ENCODE measurements at places on chromosomes 2 and 18.

DNA sequence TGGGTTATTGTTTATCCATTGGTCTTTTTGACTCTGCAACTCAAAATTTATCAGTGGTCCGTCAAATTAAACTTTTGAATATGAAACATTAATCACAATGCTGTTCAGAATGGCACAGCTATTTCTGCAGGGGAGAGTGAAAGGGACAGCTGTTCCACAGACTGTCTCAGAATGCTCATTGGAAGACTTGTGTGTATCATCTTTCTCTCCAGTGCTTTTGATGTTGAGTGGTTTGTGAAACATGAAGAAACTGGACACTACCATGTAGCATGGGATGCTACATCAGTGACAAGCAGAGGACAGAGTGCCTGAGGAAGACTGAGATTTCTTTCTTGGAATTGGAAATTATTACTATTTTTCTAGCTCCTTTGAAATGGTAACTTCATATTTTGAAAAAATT lies 115.7 kb downstream of the PLCL1 start:
- no peak for DNase-seq

DNA sequence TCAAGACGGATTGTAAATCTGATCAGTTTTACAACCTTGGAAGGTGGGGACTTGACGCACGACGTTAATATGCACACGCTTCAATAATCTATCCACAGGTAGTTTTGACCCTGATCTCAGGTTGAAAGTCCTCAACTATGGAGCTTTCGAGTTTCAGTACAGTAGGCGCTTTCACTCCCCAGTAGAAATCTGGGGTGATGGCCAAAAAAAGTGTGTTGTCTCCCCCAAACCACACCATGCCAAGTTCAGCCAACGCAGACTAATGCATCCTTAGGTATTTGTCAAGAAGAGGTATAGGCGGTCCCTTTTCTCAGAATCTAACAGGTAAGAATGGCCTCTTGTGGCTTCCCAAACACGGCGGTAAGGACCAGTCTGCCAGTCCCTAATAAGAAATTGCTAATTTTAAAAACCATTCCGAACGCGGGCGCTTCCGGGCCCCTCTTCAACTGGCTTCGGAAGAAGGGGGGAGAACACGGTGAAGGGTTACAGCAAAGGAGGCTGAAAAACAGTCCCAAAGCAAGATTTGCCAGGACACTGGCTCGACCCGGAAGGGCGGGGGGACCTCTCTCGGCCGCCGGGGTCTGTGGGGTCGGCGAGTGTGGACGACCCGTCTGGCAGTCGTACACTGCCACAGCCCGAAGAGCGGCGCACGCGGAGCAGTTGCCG lies 659 bp downstream of the FAM210A start:
- no peak for DNase-seq

GRCh38 chr2:31223026-31223425 lies 5.7 kb upstream of the CAPN14 start:
- no peak for DNase-seq

- DNase-seq: no peak
Observed at GRCh38 chr2:239819974-239820555, 205.1 kb downstream of the NDUFA10 start.

- no peak for DNase-seq
Observed at GRCh38 chr18:8217051-8217564, 392.1 kb upstream of the RAB12 start.

GRCh38 chr2:153432381-153432780 lies 46.2 kb downstream of the RPRM start:
- no peak for DNase-seq

DNA sequence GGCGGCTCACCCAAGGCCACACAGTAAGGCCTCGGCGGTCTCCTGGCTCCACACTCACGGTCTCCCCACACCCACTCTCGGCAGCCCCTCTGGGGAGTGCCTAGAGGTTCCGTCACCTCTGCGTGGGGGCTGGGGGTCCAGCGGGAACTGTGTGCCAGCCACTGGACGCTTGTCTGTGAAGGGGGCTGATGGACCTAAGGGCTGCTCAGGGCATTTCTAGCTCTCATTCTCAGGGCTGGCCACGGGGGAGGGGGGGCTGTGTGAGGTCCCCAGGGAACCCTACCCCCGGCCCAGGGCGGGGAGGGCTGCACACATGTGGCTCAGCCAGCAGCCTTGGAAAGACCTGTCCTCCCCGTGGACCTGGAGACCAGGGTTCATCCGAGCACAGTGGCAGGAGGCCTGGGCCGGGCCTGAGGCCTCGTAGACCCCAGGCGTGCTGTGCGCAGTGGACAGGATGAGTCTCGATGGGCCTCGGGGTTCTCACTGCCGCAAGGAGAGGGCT lies 27.1 kb upstream of the ODC1 start:
- DNase-seq: no peak

GRCh38 chr2:28545590-28546200 lies 49.8 kb downstream of the PLB1 start:
- DNase-seq: no peak

GRCh38 chr2:19916385-19916950 lies 14.7 kb upstream of the TTC32 start:
- no peak for DNase-seq

GRCh38 chr2:240413813-240414429 lies 21.5 kb upstream of the GPC1 start:
- no peak for DNase-seq

- DNase-seq: no peak
Observed at GRCh38 chr2:131038258-131039100, 54.8 kb downstream of the FAM168B start.

- no peak for DNase-seq
Observed at GRCh38 chr18:56112013-56112749, 524.2 kb upstream of the TCF4 start.
